Stimulated activated CD4-positive, alpha-beta T cell treated with anti-CD3 and anti-CD28 coated beads, Interleukin-2, amount 100 ng/mL, for 24 hours (primary cell): ENCODE measurements at places on chromosomes 4 and X.

- no peak for DNase-seq
Measured at GRCh38 chrX:17829566-17829965, 31.5 kb downstream of the RAI2 start.

DNA sequence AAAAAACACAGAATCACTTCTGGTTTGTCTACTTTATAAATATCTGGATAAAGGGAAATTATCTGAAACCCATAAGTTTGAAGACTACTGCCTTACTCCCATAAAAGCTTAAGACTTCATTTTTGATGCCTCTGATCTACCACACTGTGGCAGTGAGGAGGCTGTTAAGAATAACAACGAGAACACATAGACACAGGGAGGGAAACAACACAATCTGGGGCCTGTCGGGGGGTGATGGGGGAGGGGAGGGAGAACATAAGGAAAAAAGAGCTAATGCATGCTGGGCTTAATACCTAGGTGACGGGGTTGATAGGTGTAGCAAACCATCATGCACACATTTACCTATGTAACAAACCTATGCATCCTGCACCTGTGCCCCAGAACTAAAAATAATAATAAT lies 573.7 kb downstream of the GBA3 start:
- no peak for DNase-seq

DNA sequence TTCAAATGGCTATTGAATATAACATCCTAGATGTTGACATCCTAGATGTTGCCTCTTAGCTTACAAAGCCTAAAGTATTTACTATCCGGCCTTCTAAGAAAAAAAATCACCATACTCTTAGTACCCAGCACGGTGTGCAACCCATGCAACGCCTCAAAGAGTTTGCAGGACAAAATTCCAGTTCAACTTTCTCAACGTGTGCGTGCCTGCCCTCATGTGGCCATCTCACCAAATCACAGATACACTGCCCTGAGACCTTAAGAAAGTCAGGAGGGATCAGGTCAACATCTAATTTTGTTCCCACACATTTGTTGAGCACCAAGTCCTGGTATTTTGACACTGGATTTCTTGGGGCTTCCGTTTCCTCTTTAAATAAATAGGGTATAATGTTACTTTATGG lies 68.3 kb downstream of the CRMP1 start:
- DNase-seq: no peak

- no peak for DNase-seq
Measured at GRCh38 chrX:123190096-123190495, 6.0 kb downstream of the GRIA3 start.

GRCh38 chr4:16443504-16444088 lies 217.3 kb upstream of the TAPT1 start:
- DNase-seq: no peak

GRCh38 chrX:11363069-11363594 lies 69.9 kb downstream of the AMELX start:
- no peak for DNase-seq
